ENCODE measurements at places on chromosomes 5 and 9. TPM values are rescaled to one million over a fixed set of nuclear protein-coding genes. Genes with fewer than 3 reads are reported as not detected.

DNA sequence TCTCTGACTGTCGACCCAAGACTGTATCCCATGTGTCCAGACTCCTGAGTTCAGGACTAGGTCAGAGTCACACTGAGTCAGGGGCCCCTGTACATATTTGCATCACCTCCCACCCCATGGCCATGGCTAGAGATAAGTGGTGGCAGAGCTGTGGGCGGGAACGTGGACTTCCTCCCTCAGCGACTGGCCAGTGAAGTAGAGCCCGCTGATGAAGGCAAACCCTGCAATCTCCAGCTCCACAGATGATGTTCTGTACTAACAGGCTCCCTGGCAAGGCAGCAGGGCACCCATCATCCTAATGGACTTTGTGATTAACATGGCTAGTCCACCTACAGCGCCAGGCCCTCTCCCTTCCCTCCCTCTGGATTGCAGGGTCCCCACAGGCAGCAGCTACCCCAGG, 110.5 kb upstream of the LRRTM2 start:
- DNase-seq, result no peak

DNA sequence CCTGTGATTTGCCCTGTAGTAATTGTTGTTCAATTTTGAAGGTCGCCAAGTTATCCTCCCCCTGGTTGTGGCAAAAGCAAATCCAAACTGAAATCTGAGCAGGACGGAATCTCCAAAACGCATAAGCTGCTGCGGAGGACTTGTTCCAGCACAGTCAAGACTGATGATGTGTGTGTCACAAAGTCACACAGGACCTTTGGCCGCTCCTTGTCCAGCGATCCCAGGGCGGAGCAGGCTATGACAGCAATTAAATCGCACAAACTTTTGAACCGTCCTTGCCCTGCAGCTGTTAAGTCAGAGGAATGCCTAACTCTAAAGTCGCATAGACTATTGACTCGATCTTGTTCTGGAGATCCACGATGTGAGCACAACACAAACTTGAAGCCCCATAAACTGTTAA, 128.4 kb downstream of the PARP8 start:
- no peak for DNase-seq

DNA sequence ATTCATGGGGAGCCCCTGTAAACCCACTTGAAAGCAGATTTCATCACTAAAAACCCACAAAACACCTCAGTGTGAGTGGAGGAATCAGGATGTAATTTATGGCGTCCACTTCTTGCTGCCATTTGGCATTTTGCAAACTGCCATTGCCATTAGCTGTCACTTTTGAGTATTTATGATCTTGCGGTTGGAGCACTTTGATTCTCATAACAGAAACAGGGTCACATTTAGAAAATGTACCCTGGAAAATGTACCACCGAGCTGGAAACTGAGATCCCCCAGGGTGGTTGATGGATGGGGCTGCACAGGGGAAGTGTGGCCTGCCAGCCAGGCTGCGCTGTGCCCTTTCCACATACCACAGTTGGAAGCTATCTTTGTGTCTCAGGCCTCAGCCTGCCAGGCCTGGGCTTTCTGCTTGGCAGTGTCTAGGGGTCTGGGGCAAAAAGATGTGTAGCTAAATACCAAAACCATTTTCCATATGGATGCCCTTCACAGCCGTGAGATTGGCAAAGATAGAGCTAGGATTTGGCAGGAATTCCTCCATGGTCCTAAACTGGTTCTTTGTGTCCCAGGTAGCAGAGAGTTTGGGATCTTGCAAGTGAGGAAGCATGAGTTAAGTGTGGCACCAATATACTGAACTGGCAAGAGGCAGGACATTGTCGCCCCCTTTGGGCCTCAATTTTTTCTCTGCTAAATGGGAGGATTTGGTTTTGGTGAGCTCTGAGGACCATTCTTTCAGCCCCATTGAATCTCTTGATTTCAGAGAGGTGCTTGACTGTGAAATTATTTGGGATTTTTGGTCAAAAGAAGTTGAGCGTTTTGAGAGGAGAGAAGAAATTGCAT, 46.2 kb downstream of the GALNT10 start:
- no peak for DNase-seq

DNA sequence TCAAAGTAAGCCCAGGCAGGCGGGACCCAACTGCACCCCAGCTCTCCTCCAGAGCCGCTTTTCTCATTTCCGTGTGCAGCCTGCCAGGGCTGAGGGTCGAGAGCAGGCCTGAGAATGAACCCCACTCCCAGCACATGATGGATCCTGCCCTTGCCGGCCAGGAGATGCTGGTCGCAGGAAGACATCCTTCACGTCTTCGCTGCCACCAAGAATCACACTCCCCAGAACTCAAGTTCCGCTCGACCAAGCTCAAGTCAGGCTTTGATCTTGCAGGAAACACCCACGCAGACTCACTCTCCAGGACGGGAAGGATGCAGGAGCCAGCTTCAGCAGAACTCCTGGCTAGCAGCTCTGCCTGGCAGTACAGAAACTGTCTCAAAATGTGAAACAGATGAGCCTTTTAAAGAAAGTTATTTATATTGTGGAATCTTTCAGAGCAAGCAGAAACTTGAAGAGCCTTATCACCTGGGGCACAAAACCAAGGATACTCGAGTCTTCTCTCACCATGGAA, 102.4 kb downstream of the ROR2 start:
- DNase-seq, result no peak

Gene PCDH12
- total RNA-seq, result under 0.01 TPM

DNA sequence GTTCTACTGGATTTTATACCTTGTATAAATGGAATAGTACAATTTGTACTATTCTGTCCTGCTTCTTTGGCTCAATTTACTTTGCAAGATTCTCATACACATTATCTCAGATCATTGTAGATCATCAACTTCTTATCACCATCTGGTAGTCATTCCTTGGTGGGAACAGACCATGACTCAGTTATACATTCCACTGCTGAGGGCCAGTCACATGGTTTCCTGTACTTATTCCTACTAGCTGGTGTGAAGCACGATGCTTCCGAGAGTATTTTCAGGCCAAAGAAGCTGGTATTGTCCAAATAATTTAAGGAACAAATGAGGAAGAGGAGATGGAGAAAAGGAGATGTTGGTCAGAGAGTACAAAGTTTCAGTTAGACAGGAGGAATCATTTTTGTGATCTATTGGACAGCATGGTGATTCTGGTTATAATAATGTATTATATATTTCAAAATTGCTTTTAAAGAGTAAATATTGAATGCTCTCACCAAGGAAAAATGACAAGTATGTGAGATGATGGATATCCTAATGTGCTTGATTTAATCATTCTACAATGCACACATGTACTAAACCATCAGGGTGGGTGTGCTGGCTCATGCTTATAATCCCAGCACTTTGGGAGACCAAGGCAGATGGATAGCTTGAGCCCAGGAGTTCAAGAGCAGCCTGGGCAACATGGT, 124.1 kb downstream of the SYK start:
- no peak for DNase-seq

Gene NRARP
- total RNA-seq, result 2.2 TPM

Gene FOXD4L5
- not detected for total RNA-seq

- DNase-seq, result no peak
Measured at GRCh38 chr5:75460942-75461610, 50.4 kb downstream of the CERT1 start.

Gene TMEM174
- not detected for total RNA-seq

DNA sequence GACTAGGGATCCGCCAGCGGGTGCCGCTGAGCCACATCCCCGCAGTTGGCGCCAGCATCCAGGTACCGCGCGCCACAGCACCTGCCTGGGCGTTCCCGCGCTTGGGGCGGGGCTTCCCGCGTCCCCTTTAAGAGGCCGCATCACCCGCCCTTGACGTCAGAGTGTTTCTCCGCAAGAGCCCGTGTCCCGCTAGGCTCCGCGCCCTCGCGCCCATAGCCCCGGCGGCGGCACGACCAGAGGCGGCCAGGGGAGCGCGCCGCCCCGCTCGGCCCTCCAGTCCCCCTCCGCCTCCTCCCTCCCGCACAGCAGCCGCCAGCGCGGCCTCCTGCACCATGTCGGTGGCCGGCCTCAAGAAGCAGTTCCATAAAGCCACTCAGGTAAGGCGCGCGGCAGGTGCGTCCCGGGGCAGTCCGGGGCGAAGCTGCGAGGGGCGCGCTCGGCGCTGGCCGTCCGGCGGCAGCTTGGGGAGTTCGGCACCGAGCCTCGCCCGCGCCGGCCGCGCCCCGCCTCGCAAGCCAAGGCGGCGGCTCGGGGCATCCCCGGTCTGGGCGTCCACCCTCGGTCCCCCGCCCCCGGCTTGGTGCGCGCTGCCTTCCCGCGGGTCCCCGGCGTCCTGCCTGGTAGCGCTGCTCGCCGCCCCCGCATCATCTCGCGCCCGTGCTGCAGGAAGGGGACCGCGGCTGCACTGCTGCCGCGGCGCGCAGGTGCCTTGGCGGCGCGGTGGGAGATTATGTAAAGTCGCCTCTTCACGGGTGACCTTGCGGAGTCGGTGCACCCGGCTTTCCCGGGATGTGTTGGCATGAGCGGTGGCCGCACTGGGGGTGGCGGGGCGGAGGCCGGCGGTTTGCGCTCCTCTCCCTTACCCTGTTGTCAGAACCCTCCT, at the start of gene SH3GL2:
SH3GL2 (plus strand) TSS at position 156 of the 883 bp plus-strand sequence.
- DNase-seq, result no peak

Gene GADD45G
- not detected for total RNA-seq

DNA sequence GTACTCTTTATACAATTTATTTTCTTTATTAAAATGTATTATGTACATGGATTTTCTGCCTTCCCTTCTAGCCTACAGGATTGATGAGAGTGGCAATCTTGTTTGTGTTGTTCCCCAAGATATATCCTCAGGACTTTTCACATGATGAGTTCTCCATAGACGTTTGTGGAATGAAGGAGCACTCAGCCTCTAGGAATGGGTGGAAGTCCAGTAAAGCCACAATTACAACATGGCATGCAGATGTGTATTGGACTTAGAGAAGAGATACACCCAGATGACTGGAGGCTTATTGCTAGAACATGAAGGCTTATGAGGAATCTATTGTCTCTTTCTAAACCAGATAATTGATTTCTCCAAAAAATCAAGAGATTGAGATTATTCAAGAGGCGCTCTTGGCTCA, 8.2 kb upstream of the DOCK2 start:
- no peak for DNase-seq

DNA sequence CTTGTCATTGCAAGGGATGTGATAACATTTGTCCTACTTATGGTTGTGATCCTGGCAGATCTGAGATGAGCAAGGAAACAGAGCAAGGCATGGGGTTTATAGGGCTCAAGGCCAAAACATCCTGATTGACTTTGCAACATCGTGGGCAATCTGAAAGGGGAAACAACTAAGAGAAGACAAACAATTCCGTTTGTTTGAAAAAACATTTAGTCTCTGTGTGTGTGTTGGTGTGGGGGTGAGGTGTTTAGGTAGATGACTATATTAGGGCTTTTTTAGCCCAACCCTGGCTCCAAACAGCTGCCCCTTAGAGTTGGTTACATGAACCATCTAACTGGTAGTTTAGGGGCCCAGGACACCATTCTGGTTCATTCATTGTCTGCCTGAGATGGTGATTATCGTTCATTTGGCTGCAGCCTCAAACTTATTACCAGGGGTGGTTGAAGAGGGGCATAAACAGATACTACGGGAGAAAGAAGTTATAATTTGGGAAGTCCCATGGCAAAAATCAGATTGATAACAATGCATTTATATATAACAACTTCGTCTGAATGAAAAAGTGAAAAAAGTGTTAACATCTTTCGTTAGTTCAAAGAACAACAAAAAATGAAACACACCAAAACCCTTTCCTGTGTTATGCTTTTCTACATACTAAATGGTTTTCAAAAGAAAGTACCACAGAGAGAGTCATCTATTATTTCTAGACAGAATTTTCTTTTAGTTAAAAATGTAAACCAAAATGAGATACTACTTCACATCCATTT, 5.7 kb downstream of the FYB1 start:
- DNase-seq, result no peak

Gene KIF24
- total RNA-seq, result 5.2 TPM

Gene PRUNE2
- total RNA-seq, result 0.63 TPM

- DNase-seq, result no peak
Measured at GRCh38 chr5:1445689-1446601, 705 bp upstream of the SLC6A3 start.

Gene GRXCR2
- total RNA-seq, result not detected

GRCh38 chr9:20684875-20685696, 1.0 kb downstream of the FOCAD start:
- DNase-seq, result no peak

DNA sequence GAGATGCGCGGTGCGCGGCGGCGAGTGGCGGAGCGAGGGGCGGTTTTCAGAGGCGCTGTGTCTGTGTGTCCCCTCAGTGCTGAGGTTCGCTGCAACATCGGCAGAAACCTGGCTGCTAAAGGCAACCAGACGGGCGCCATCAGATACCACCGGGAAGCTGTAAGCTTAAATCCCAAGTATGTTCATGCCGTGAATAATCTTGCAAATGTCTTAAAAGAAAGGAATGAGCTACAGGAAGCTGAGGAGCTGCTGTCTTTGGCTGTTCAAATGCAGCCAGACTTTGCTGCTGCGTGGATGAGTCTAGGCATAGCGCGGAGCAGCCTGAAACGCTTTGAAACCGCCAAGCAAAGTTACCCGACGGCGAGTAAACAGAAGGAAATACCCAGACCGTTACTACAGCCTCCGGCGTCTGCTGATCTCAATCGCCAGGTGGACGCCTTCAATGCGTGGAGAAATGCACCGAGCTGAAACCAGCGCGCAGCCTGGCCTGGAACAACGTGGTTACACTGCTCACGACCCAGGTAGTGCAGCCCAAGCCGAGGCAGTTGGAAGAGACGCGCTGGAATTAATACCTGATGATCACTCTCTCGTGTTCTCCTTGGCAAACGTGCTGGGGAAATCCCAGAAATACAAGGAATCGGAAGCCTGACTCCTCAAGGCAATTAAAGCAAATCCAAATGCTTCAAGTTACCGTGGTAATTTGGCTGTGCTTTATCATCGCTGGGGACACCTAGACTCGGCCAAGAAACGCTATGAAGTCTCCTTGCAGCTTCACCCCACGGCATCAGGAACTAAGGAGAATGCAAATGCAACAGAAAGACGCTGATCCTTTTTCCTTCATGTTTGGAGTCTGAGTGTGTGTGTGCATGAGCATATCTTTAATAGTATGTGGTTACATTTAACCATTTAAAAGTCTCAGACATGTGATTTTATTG, 15.9 kb downstream of the OR2V1 start:
- DNase-seq, result no peak

- no peak for DNase-seq
Measured at GRCh38 chr5:94375801-94376200, 242.6 kb downstream of the KIAA0825 start.

- no peak for DNase-seq
Measured at GRCh38 chr9:121289026-121289771, 21.2 kb downstream of the GSN start.

GRCh38 chr5:172782169-172783039, 11.4 kb upstream of the DUSP1 start:
- no peak for DNase-seq

All from epithelial cell of proximal tubule (primary cell).